ENCODE measurements at places on chromosomes 11 and 22. TPM values are rescaled to one million over a fixed set of nuclear protein-coding genes. Genes with fewer than 3 reads are reported as not detected.

Gene PDE3B
- 43.1 TPM for total RNA-seq

Gene CTTN
- total RNA-seq = 136 TPM

GRCh38 chr11:808427-809286 lies 1.1 kb upstream of the RPLP2 start:
- DNase-seq = no peak

GRCh38 chr11:14026961-14027360 lies 64.4 kb downstream of the SPON1 start:
- DNase-seq = no peak

DNA sequence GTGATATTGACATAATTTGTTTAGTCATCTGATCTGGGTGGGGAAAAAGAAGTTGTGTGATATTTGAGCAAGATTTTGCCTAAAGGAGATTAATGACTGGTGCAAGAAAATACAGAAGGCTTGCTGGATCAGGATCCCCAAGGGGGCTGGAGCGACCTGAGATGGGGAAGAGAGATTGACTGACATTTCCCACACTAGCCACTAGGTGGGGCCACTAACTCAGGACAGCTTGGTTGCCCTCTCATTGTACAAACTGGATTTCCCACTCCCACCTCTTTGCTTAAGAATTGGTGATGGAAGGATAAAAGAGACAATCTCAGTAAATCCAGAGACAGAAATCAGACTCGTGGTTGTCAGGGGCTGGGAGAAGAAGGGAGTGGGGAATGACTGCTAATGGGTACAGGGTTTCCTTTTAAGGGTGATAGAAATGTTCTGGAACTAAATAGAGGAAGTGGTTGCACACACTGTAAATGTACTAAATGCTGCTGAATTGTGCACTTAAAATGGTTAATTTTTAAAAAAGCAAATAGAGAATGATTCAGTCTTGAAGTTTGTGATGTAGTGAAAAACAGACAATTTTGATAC lies 50.7 kb downstream of the CTTN start:
- DNase-seq = no peak

DNA sequence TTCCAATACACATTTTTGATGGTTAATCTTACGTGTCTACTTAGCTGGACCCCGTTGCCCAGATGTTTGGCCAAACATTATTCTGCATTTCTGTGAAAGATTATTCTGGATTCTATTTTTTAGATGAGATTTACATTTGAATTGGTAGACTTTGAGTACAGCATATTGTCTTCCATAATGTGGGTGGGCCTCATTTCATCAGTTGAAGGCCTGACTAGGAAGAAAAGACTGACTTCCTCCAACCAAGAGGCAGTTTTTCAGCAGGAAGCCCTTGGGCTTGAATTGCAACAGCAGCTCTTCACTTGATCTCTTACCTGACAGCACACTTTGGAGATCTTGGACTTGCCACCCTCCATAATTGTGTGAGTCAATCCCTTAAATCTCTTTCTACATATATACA lies 58.7 kb downstream of the FDX1 start:
- DNase-seq = no peak

DNA sequence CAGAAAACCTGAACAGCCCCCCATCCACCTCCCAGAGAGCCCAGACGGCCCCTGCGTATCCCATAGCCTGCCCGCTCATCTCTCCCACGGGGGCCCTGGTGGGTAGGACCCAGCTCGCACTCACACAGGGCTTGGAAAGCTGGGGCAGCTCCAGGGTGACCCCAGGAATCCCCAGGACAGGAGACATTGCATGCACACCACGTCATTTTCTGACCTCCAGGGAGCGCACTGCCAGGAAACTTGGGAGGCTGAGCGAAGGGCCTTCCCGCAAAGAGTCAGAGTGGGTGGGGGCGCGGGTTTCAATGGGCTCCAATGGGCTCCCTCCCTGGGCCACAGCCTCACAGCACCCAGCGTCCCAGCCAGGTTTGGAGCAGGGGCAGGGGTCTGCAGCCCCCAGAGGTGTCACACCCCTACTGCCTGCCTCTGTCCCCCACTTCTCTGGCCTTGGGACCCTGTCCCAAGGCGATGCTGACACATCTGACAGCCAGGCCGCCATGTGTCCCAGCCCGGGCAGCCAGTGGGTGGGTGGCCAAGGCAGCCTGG lies 8.2 kb upstream of the SYT8 start:
- DNase-seq = no peak

- DNase-seq = no peak
These were observed 133.8 kb downstream of the SPATA19 start for GRCh38 chr11:133711545-133711944.
